ENCODE measurements at places on chromosomes 16 and 17.

DNA sequence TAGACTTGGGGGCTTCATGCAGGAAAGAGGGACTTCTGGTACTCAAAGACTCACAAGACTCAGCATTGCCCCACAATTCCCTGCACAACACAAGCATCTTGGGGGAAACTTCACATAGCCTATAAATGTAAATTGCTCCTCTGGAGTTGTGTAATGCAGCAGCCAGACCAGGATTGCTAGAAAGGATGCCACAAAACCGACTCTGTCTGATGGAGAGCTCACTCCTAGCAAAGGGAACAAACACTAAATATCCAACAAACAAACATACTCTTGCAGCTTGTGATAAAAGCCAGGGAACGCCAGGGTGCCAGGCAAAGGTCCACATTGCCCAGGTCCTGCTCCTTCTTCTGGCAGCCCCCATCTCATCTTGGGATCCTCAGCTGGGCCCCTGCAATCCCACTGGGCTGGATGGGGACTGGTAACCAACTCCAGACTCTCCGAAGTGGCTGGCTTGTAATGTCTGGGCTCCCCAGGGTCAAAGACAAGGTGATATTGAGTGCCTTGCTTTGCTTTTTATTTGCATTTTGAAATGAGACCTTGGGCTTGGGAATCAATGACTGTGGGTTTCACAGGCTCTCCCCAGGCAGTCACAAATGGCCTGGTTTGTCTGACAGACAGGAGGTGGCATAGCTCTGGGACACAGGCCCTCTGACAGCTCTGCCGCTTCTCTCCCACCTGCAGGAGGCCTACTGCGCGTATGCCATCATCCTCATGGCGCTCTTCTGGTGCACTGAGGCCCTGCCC lies 15.3 kb downstream of the SLC13A2 start:
- DNase-seq: no peak

- no peak for DNase-seq
Observed at GRCh38 chr17:45719335-45720071, 64.6 kb upstream of the CRHR1 start.

GRCh38 chr16:2473999-2474876 lies 689 bp upstream of the TBC1D24 start:
- peak; percentile 31 for DNase-seq

- peak; percentile 62 for DNase-seq
Observed at GRCh38 chr17:12256380-12256995, 235.8 kb downstream of the MAP2K4 start.

DNA sequence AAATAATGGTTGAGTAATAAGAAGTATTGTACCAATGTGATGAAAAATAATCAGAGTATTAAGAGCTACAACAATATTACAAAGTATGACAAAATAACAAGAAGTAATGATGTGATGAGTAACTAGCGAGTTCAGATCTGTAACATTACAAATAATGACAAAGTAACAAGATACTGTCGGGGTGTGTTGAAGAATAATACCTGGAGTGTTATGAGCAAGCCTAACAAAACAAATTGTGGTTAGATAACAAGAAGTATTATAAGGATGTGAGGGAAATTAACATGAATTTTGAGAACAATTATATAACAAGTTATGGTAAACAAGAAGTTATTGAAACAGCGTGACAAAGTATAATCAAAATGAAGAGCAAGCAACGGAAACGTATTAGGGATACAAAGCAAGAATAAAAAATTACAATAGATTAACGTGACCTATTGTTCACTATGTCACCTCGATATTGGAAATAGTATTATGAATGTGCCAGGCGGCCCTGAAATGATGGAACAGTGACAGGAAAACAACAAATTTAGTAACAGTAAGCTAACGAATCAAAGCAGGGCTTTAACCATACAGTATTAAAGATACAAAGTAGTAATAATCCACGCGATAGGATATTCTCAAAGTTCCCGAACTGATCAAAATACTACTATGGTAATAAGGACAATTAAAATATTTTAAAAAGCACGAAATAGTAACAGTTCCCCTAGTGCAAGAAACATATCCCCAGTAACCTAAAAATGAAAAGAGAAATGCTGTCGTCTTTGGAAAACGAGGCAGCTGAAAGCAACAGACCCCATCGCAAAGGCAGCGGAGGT lies 1.6 kb downstream of the TBX4 start:
- DNase-seq: no peak

- DNase-seq: no peak
Observed at GRCh38 chr17:37176723-37177122, 199.1 kb upstream of the C17orf78 start.

DNA sequence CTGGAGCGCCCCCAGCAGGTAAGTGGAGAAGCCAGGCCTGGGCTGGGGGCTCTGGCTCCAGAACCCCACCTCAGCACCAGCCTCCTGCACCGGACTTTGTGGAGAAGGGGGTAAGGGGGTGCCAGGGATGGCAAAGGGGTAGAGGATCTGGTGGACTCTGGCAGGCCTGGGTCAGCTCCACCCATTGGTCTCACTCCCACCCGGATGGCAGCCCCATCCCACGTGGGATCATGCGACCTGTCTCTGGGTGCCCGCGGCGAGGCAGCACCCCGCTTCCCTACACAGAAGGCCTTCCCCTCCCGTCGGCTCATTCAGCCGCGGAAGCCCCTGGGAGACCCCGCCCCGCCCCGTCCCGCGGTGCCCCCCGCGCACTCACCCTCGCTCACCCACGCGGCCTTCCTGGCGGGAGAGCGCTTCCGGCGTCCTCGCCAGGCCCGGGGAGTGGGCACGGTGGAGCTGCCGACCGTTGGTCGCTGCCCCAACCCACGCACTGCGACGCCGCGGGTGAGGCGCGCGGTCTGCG lies 498 bp upstream of the PLEKHG4 start:
- DNase-seq: no peak

DNA sequence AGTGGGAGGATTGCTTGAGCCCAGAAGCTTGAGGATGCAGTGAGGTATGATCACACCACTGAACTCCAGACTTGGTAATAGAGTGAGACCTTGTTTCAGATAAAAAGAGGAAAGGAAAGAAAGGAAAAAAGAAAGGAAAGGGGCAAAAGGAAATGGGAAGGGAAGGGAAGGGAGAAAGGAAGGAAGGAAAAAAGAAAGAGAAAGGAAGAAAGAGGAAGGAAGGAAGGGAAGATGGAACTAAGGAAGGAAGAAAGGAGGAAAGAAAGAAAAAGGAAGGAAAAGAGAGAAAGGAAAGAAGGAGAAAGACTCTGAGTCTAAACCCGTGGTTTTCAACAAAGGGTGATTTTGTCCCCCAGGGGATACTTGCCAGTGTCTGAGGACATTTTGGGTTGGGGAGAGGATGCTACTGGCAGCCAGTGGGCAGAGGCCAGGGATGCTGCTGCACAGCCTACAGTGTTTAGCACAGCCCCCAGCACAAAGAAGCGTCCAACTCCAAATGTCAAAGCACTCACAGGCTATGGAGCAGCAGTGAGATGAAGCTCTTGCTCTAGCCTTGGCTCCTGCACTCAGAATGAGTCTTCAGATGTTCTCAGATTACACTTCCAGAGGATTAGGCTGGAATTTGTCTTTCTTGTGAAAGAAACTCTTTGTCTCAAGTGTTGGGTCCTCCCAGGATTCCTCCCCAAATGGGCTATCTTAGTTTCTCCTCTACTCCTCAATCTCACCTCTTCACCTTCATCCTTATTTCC lies 64.2 kb downstream of the BMERB1 start:
- no peak for DNase-seq

- DNase-seq: no peak
Observed at GRCh38 chr17:13776027-13776551, 174.4 kb upstream of the HS3ST3A1 start.

DNA sequence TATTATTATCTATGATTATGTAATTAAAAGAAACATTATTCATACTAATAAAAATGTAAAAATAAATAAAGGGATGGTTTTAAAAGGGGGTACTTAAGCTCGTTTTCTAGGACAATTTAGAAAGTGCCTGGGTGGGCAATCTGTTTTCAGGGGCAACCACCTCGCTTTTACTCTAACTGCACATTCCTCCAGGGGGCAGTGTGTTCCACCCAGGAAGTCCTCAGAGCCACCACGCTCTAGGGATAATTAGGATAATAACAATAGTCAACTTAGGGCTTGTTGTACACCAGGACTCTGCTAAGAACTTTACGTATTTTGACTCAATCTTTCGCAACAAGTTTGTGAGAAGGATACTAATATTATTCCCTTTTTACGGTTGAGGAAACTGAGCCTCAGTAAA lies 396.7 kb upstream of the MAF start:
- DNase-seq: no peak

- DNase-seq: no peak
Observed at GRCh38 chr16:48946686-48947370, 334.8 kb downstream of the CBLN1 start.

DNA sequence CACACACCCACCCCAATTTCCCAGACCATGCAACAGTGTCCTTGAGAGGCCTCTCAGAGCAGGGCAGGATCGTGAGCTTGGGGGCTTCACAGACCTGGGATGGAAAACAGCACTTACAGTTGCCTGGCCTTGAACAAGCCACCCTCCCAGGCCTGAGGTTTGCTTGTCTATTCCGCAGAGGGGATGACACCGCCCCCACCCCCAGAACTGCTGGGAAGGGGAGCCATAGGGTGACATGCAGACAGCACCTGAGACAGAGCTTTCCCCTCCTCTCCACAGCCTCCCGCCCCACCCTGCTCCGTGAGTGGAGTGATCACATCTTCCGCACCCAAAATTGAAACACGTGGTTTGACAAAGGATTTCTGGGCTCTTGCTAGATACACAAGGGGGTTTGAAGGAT lies 131.5 kb upstream of the TNRC6C start:
- no peak for DNase-seq

DNA sequence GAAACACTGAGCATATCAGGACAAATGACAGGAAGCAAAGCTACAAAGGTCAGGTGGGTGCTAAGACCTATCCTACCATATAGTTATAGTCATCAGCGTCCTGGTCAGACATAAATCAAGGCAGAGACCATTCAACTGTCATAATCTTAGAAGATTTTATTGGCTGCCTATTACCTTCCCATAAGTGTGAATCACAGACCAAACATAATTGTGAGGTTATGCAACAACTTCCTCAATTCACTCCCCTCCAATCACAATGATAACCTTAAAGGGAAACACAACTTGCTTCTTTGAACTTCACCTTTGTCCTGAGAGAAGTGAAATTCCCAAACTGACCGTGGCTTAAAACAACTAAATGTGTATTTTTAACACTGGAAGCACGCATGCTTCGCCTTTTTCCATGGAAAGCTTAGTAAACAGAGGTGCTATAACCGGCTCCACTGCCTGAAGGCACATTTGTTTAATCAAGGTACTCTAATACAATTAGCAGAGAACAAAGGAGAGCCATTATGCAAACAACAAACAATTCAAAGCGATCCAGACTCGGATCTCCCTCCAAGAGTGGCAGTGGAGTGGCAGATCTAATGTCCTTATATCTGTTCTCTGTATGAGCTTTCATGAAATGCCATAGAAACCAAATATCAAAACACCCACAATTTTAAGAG lies 84.9 kb downstream of the TMEM114 start:
- DNase-seq: no peak

DNA sequence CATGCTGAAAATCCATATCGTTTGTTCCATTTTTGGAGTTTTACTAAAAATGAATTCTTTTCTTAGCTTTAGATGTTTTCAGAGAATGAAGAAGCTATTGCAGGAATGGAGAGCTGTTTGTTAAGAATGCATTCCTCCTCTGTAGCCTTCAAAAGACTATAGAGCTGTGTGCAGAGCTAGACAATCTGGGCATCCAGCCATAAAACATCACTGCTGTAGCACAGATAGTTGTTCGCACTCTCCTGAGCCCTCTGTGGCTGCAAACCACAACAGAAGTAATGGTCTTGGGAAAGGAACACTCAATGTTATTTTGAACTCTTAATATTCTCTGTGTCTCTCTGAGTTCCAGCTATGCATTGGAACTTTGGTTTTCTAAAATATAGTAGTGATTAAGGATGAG lies 4.9 kb downstream of the TNRC6C start:
- peak; percentile 78 for DNase-seq

DNA sequence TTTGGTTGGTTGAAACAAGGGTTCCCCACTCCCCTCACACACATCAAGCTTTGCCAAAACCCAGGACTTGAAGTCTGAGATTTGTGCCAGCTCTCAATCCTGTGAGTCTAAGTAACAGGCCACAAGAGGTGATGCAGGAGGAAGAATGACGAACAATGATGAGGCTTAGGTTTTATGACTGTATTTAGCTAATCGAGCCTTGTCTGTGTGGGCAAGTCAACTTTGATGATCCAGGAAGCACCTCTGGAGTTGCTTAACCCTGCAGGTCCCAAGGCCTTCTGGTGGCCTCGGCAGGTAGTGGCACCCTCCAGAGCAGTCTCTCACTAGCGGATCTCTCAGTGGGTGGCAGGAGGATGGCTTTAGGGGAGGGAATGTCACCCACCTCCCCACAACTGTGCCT lies 28.7 kb downstream of the CDK5RAP3 start:
- no peak for DNase-seq

DNA sequence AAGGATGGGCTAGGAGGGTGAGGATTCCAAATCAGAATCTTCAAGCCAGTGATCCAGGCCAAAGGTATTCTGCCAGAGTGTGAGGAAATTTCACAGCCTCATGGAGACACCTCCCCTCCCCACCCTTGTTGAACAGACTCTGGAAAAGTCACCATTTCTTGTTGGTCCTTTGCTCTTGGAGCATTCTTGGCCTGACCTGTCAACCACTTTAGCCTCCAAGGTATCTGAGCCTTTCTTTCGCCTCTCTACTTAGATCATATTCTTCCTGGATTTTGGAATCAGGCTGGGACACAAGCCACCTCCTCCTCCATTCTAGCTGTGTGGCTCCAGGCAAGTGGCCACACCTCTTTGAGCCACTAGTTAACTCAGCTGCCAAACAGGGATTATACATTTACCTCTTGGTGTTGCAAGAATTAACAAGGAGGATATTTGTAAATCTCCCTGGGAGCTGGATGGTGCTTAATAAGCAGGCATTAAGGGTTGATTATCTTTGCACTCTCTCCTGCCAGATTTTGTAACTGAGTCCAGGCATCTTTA lies 193.5 kb downstream of the WWOX start:
- DNase-seq: no peak

DNA sequence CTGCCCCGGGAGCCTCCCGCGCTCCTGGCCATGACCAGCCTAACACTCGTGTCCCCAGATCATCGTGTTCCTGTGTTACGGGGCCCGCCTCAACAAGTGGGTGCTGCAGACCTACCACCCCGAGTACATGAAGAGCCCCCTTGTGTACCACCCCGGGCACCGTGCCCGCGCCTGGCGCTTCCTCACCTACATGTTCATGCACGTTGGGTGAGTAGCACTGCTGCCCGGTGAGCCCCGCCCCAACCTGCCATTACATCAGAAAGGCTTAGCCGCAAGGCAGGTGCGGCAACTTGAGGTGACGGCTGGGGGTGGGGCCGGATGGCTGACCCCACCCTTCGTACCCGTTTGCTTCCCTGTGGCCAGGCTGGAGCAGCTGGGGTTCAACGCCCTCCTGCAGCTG lies 1.4 kb downstream of the RHBDL1 start:
- DNase-seq: no peak
